ENCODE measurements at places on chromosomes 11 and 22.
A peak's percentile ranks its signal among the peaks of the same experiment; 100 is the strongest.

- DNase-seq = no peak
Measured at GRCh38 chr11:8045839-8046238, 35.2 kb upstream of the TUB start.

- DNase-seq = no peak
Measured at GRCh38 chr22:49609207-49609876, 218.3 kb downstream of the BRD1 start.

DNA sequence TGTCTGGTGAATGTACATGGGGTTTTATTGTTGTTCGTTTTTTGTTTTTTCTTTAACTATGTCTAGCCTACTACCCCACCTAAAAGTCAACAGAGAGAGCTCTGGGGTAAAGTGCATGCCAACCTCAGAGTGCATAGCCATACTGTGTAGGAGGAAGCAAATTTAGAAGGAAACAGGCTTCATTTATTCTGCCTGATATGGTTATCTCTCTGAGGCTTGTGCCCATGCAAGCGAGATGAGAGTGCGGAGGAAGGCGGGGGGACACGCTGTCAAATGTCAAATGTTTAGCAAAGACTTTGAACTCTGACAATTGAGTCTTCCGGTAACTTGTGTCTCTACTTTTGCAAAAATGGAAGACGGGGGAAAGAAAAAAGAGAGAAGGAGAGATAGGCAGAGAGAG, 295.5 kb downstream of the ETS1 start:
- no peak for DNase-seq

- DNase-seq = peak; percentile 72
Measured at GRCh38 chr11:10456519-10456918, 1.5 kb downstream of the AMPD3 start.

All from femur (tissue), 1 donor.